Mammary microvascular endothelial cell (primary cell): ENCODE measurements at places on chromosomes 6 and 20. TPM values are rescaled to one million over a fixed set of nuclear protein-coding genes. Genes with fewer than 3 reads are reported as not detected.

The SLC2A10 gene
- 1.9 and 3.3 TPM in 2 replicates for total RNA-seq

The TNFRSF6B gene
- 298 and 328 TPM in 2 replicates for total RNA-seq

The ULBP2 gene
- total RNA-seq: 19.0 and 21.4 TPM in 2 replicates

The ADGB gene
- not detected in 2 replicates for total RNA-seq

The EPM2A gene
- total RNA-seq: 2.2 and 2.7 TPM in 2 replicates

The ZNF335 gene
- total RNA-seq: 12.1 TPM in 2 replicates

The NKX2-4 gene
- not detected in 2 replicates for total RNA-seq

The HLA-DRA gene
- not detected in 2 replicates for total RNA-seq

The SLC22A23 gene
- 6.9 and 10.4 TPM in 2 replicates for total RNA-seq

The ALDH8A1 gene
- total RNA-seq: 0.40 TPM in 1 of 2 replicates, not detected in the other

The SLC44A4 gene
- 0.30 and 0.33 TPM in 2 replicates for total RNA-seq

The KCNQ2 gene
- total RNA-seq: not detected in 2 replicates

The DDX43 gene
- total RNA-seq: 0.53 and 1.5 TPM in 2 replicates

The TP53INP2 gene
- 9.3 and 9.5 TPM in 2 replicates for total RNA-seq

The CD83 gene
- total RNA-seq: 1.2 and 1.9 TPM in 2 replicates

The RWDD2A gene
- total RNA-seq: 3.0 and 4.2 TPM in 2 replicates

The GABRR2 gene
- 0.39 TPM in 1 of 2 replicates, not detected in the other for total RNA-seq

The LY6G6C gene
- not detected in 2 replicates for total RNA-seq

The MACROD2 gene
- total RNA-seq: 0.49 TPM in 1 of 2 replicates, not detected in the other

The KIAA1755 gene
- 0.34 TPM in 1 of 2 replicates, not detected in the other for total RNA-seq
